ENCODE measurements at places on chromosomes 3 and 15.

DNA sequence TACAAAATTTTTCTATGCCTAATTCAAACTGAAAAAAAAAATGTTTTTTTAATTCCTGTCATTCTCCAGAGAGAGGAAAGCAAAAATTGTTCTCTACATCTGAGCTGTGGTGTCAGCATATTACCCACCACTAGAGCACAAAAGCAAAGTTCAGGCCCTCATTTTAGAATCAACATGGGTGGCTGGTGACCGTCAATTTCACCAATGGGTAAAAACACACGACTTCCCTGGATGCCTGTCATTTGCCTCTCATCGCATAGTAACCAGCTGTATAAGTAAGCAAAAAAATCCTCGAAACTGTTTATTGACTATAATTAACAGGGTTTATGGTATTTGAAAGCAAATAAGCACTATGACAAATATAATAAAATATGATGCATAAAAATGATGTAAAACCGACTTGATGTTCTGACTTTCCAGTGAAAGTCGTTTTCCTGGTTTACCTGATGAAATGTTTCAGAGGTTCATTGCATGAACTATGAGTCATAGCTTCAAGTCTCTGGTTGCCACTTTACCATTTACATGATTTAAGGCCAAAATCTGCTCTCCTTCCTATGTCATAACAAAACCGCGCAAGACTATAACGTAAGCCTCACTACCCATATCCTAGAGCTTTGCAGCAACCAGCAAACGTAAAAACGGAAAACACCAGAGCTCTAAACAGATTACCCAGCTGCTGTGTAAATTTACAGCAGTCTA lies 60.5 kb downstream of the THBS1 start:
- DNase-seq: no peak

GRCh38 chr15:85651548-85651947 lies 143.2 kb downstream of the KLHL25 start:
- no peak for DNase-seq

- DNase-seq: no peak
These were observed 7.3 kb downstream of the GRIP2 start for GRCh38 chr3:14532691-14533456.

GRCh38 chr15:87752250-87752951 lies 504.1 kb downstream of the NTRK3 start:
- no peak for DNase-seq

GRCh38 chr3:192675958-192676649 lies 51.2 kb downstream of the FGF12 start:
- no peak for DNase-seq

- DNase-seq: no peak
These were observed 1.9 kb downstream of the CAMK2N2 start for GRCh38 chr3:184259396-184259877.

DNA sequence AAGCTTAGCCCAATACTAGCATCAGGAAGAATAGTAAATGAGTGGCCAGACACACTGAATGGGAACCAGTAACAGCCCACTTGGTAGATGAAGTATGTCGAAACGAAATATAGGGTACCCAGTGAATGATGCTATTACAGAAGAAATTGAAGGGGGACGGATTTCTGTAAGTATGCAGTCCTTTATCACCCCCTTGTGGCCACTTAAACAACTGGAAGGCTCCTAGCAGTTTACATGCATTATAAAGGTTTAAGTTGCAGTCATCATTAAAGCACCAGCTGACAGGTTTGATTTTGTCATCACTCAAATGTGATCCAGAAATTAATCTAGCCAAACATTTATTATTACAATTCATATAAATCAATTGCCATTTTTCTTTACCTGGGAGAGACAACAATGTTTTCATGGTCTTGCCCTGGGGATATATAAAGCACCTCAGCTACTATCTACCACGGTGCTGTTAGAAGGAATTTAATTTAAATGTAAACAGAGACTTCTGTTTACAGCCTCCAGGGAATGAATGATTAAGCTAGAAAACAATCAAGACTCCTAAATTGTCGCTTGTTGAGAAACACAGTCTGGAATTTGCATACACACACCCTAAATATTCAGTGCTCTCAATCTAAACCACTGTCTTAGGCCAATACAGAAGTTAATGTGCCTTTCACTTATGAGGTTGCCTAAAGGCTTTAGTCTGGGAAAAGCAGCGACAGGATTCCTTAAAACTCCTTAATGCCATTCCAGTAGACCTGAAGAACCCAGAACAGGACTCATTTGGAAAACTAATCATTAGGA lies 7.8 kb downstream of the EIF1B start:
- peak; percentile 46 for DNase-seq

- DNase-seq: no peak
These were observed 15.9 kb upstream of the SMAD3 start for GRCh38 chr15:67049351-67050044.

GRCh38 chr3:95476534-95476933 lies 1337.9 kb upstream of the EPHA6 start:
- DNase-seq: no peak

DNA sequence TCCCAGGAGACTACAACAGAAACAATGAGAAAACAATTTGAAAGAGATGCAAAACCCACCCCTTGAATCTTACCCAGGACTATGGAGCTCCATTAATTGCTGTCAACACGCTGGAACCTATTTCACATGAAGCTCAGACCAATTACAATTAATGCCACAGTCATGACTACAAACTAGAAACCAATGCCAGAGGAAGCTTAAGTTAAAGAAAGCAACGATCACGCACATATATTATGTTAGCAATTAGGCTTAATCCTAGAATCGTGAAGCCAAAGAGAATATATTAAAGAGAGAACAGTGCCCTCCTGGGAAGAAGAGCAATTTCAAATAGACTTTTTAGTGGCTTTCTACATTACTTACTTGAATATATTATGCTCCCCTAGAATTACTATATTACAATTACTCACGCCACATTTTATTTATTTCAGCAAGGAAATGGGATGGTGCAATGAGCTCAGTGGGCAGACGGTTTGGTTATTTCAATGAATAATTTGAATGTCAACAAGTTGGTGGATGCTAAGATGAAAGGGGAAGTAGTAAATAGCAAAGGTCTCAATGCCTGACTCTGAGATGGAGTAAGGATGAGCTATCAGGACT lies 125.5 kb downstream of the GREM1 start:
- DNase-seq: no peak

DNA sequence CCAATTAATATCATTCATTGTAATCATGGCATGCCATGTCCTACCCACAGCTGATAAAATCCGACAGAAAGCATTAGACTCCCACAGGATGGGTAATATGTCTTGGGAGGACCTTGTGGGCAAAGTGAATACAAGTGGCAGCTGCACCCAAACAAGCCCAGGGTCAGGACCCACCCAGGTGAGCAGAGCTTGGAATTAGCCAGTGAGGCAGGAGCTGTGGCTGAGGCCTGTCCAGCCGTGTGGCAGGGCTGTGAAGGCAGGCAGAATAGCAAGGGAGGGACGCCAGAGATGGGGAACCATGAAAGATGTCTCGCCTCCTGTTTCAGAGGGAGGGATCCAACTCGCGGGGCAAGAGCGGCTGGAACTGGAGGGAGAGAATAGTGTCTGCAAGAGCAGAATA lies 74.5 kb downstream of the PPCDC start:
- DNase-seq: no peak

- peak; percentile 63 for DNase-seq
These were observed 790 bp downstream of the DUT start for GRCh38 chr15:48331796-48332641.

GRCh38 chr15:31274496-31275330 lies 51.9 kb upstream of the KLF13 start:
- DNase-seq: no peak

DNA sequence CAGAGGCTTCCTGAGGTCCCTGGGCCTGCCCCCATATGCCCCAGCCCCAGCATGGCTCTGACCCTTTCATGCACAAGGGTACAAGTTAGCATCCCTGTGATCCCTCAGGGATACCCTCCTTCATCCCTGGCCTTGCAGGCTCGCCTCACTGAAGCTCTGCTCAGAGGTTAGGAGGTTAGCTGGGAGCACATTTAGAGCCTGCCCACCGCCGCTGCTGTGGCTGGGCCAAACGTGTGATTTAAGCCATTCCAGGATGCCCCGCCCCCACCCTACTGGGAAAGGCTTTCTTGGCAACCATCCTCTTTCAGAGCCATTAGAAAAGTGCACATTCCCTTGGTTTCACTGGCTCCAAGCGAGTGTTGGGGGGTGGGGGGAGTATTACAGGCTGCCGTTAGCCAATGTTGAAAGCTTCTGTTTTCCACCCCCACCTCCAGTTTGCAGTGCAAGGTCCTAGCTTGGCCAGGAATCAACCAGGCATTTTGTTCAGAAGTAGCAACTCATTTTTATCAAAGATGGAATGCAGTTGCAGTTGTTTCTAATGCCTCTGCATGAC lies 6.3 kb upstream of the HES1 start:
- DNase-seq: no peak

DNA sequence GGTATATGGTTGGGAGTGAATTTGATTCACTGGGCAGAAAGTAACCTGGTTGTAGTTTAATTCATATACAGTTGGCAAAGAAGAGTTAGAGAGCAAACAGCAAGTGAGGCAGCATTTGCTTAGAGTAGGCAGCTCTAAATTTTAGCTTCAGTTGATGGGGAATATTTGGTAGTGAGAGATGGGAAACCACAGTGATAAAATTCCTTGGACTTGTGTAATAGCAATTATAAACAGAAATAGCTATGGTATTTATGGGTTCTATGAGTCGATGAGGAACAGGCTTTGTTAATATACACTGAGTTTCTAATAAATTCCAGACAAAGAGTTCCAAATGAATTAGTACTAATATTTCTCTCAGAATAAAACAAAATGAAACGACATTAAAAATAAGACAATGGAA lies 894.0 kb downstream of the ROBO2 start:
- DNase-seq: no peak

DNA sequence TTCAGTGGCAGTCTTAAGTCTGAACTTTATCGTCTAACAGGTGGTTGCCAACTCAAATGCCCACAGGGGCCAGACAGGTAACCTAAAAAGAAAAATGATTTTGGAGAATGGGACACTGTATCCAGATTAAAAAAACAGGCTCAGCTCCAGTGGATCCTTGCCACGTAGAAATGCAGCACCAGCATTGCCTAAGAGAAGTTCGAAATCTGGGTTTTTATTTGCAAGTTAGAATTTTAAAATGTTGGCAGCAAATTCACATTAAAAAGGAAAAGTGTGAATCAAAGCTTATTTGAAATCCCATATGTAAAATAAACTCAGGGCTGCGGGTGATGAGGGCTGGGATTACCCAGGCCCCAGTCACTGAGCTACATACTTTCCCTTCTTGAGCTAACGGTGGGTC lies 408.5 kb upstream of the SUCLG2 start:
- no peak for DNase-seq

DNA sequence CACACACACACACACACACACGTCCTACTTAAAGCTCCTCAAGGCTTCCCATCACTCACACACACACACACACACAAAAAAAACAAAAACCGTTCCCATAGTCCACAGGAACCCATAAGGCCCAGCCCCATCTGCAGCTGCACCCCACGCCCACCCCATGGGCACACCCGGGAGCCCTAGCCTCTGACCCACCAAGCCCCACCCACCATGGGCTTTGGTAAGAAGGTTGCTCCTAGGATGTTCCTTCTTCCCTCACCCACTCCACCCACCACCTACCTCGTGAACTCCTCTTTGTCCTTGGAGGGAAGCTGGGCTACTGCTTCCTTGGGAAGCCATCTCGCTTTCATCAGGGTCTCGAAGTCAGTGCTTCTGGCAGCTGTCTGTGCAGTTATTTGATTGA lies 115.1 kb downstream of the TPRA1 start:
- no peak for DNase-seq

GRCh38 chr3:74329096-74329495 lies 285.4 kb downstream of the CNTN3 start:
- DNase-seq: no peak

GRCh38 chr3:98690876-98691275 lies 72.3 kb upstream of the ST3GAL6 start:
- DNase-seq: no peak

- no peak for DNase-seq
These were observed 28.7 kb upstream of the CACNA2D3 start for GRCh38 chr3:54093491-54094248.

DNA sequence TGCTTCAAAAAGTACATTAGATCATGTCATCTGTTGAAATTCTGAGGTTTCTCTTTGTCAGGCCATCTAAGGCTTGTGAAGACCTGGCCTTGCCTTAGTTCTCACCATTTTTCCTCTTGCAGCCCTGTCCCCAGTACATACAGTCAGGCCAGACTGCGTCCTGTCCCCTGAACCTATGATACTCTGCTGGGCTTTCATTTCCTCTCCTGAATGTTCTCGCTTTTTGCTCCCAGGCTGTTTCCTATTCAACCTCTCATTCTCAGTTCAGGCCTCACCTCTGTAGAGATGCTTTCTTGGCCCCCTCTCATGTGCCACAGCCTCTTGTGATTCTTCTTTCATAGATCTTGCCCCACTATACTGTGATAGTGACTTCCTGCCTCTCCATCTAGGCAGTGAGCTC lies 648.8 kb upstream of the KCNMB2 start:
- no peak for DNase-seq

DNA sequence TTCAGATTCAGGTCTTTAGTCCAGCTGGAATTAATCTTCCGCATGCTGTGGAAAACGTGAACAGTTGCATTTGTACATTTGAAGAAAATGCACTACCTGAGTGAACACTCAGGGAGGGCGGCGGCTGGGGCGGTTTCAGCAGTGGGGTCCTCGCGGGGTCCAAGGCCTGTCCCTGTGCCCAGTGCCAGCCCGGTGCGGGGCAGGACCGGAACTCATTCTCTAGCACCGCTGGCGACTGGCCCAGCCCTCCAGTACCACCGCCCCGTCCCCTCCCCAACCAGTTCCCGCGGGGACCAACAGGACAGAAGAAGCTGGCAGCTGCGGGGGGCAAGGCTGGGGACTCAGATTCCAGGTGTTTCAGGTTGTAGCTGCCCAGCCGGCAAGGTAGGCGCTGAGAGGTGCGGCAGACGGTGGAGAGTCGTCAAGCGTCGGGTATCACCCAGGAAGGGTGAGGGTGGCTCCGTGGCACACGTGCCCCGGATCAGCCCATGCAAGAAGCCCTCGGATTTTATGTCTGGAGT lies 72.2 kb upstream of the ARNT2 start:
- no peak for DNase-seq

- DNase-seq: no peak
These were observed 39.3 kb upstream of the PTPRG start for GRCh38 chr3:61522060-61522459.

- no peak for DNase-seq
These were observed 87.3 kb downstream of the DHX30 start for GRCh38 chr3:47890126-47890827.

- DNase-seq: no peak
These were observed 240.4 kb upstream of the TBL1XR1 start for GRCh38 chr3:177437513-177438337.

GRCh38 chr3:24220859-24221657 lies 273.6 kb downstream of the THRB start:
- DNase-seq: no peak

DNA sequence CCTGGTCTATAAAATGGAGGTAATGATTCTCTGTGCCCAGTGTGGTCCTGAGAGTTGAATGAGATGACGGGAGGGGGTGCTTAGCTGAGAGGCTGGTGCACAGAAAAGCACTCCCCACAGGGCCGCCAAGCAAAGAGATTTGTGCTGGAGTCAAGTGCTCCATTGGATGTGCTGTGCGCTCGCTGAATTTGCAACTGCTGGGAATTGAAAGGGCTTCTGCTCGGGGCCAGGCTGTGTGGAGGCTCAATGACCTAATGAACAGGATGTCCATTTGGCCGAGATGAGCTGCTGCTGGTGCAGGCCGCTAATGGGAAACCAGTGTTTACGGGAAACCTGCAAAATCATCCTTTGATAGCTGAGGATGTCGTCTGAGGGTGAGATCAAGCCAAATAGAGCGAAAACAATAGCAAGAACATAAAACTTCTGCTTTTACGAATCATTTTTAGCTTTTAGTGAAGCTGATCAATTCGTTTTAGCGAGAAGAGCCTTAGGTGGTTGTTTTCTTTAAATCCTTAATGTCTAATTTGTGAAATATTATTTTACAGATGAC lies 211.7 kb downstream of the GABRG3 start:
- no peak for DNase-seq

Measured in HEK293T (cell line).